Activated CD4-positive, alpha-beta T cell treated with anti-CD3 and anti-CD28 coated beads, Interleukin-2, amount 10 ng/mL, durations not matched to agents 24 days and 14 days (primary cell): ENCODE measurements at places on chromosomes 11 and 22. TPM values are rescaled to one million over a fixed set of nuclear protein-coding genes. Genes with fewer than 3 reads are reported as not detected.

The TMPRSS5 gene
- total RNA-seq, result 1.2 and 2.6 TPM in 2 replicates

The TRPC6 gene
- not detected in 2 replicates for total RNA-seq

The ABCC8 gene
- total RNA-seq, result not detected in 2 replicates

The SLC29A2 gene
- 17.4 and 18.9 TPM in 2 replicates for total RNA-seq

The PLAAT5 gene
- total RNA-seq, result not detected in 2 replicates

The OR5A1 gene
- not detected in 2 replicates for total RNA-seq

- no peak for DNase-seq
Measured at GRCh38 chr11:29306527-29306926, 710.3 kb downstream of the KCNA4 start.

DNA sequence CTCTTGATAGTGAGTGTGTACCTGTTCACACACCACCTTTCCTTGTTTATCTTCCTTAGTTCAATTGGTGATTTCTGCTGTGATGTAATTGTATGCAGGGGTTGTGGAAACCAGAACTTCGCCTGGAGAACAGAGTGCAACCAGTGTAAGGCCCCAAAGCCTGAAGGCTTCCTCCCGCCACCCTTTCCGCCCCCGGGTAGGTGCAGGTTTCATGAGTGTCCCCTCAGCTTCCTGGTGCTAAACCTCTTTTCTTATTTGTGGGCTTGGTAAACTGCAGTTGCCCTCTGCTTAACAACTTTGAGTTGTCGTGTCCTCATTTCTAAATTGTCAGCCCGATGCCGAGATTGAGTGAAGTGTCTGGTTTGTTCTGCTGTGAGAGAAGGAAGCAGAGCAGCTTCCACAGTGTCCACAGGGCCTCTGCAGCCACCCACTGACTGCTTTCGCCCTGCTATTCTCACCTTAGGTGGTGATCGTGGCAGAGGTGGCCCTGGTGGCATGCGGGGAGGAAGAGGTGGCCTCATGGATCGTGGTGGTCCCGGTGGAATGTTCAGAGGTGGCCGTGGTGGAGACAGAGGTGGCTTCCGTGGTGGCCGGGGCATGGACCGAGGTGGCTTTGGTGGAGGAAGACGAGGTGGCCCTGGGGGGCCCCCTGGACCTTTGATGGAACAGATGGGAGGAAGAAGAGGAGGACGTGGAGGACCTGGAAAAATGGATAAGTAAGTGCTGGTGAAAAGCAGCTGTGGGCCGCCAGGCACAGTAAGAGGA is 7.1 kb upstream of the GAS2L1 start:
- DNase-seq, result no peak

GRCh38 chr11:86314636-86315035 is 12.6 kb downstream of the HIKESHI start:
- peak; percentile 32 for DNase-seq

GRCh38 chr11:64371201-64371600 is 12.2 kb downstream of the RPS6KA4 start:
- DNase-seq, result no peak

DNA sequence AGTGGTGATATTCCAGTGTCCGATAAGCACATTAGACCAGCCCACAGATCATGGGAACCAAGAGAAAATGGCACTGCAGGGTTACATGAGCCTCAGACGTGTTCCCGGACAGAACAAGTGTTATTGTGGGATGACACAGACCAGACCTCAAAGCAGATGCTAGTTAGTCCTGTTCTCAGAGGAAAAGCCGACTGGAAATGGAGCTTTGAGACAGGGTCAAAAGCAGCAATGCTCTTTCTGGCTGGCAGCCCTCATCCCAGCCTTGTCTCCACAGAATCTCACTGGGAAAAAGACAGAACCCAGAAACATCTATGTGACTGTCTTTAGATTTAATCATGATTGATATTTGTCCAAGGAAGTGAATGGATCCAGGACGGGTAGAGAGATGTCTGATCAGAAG is 506.8 kb downstream of the INSC start:
- DNase-seq, result no peak

DNA sequence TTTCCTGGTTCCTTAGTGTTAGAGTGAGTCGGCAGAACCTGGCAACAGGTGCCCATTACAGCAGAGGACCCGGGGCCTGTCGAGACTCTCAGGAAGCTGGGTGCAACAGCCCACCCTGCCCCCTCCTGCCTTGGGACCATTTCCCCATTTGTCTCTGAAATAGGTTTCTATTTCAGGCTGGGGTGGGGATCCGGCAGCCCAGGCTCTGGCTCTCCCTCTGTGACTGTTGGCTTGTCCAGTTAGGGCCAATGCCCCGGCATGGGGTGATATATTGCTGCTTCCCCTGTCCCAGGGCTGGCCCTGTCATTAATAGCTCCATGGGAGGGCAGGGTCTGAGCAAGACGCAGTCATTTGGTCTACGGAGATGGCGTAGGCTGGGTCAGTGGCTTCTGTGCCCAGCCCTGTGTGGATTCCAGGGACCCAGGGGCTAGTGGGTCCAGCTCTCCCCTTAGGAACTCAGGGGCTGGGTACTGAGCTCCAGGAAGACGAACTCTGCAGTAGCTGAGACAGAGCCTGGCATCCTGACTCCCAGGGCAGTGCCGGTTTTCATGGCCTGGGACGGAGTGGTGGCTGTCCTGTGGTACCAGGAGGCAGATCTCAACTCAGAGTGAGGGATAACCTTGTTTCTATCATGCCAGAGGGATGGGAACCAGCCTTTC is 2.7 kb downstream of the P2RY6 start:
- no peak for DNase-seq

DNA sequence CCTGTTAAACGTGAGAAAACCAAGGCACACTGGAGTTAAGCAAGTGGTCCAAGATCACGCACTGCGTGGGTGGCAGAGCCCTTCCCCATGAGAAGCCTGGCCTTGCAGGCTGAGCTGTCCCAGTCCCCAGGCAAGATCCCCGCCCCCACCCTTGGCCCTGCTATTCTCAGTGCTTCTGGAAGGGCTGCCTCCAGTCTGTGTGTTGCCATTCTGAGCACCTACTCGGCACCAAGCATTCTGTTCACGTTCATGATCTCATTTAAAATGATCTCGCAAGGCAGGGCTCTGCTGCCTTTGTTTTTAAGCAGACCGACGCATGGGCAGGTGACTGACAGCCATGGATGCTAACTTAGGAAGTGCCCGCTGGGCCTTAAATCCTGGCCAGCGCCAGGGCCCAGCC is 62.8 kb downstream of the PHF21B start:
- DNase-seq, result no peak

- no peak for DNase-seq
Measured at GRCh38 chr22:46547179-46547882, 9.9 kb upstream of the CELSR1 start.

GRCh38 chr22:39408173-39408572 is 8.6 kb downstream of the TAB1 start:
- DNase-seq, result no peak

DNA sequence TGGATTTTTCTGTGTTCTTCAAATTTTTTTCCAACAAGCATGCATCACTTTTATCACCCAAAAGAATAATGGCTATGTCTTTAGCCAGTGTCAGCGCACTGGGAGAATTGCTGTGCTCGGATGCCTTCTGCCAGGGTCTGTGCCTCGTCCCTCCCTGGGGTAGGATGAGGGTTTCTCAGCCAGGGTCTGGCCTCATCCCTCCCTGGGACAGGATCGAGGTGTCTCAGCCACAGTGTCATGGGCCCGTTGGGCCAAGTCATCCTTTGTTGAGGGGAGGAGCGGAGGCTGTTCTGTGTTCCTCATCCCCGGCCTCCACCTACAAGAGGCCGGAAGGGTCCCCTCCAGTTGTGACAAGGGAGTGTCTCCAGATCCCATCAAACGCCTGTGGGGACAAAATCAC is 22.7 kb downstream of the LINC01488 start:
- DNase-seq, result no peak

GRCh38 chr11:93513772-93514171 is 29.4 kb downstream of the SMCO4 start:
- no peak for DNase-seq

DNA sequence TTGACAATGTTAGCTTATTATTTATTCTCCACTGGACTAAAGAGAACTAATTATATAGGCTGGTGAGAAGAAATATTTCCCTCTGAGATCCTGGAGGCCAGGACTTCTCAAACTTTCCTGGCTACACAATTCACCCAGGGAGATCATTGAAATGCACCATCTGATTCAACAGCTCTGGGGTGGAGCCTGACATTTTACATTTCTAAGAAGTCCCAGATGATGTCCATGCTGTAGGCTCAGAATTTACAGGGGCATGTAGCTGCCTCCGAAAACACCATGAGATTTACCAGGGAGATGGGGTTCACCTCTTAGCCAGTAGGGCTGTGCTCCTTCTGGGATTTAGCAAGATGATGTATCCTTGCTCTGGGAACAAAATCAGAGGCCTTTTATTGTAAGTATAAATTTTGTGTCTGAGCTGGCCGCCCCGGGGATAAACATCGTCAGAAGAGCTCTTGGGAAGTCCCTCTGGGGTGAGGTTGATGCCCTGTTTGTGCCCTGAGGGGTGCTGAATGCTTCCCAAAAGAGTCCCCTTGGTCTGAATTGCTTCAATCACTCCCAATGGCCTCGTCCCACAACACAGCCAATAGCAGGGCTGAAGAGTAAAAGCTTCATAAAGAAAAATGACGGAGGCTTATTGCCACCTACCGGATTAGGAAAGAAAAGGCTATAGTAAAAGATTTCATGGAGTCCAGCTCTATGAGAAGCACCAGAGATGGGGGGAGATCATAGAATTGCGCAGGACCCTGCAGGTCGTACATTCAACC is 33.4 kb upstream of the API5 start:
- DNase-seq, result no peak

- DNase-seq, result peak; percentile 86
Measured at GRCh38 chr11:19071255-19071654, 10.7 kb upstream of the MRGPRX2 start.

DNA sequence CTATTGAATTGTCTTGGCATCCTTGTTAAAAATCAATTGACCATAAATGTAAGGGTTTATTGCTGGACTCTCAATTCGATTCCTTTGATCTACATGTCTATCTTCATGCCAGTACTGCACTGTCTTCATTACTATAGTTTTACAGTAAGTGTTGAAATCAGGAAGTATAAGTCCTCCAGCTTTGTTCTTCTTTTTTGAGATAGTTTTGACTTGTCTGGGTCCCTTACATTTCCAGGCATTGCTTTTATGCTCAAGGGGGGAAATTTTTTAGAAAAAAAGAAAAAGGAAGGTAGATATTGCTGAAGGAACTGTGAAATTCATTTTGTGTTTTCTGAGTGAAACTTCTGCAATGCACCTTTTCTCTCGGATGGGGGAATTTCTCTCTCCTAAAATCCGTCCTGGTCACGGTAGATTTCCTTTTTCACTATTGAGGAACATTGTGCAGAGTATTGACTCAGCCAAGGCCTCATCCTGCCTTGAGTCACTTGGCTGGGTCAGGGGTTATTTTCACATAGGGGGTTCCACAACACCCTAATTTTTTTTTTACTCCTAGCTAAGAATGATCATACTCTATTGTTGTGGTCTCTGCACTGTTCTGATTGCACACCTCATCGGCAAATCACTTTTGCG is 2.8 kb upstream of the ACER3 start:
- DNase-seq, result no peak

DNA sequence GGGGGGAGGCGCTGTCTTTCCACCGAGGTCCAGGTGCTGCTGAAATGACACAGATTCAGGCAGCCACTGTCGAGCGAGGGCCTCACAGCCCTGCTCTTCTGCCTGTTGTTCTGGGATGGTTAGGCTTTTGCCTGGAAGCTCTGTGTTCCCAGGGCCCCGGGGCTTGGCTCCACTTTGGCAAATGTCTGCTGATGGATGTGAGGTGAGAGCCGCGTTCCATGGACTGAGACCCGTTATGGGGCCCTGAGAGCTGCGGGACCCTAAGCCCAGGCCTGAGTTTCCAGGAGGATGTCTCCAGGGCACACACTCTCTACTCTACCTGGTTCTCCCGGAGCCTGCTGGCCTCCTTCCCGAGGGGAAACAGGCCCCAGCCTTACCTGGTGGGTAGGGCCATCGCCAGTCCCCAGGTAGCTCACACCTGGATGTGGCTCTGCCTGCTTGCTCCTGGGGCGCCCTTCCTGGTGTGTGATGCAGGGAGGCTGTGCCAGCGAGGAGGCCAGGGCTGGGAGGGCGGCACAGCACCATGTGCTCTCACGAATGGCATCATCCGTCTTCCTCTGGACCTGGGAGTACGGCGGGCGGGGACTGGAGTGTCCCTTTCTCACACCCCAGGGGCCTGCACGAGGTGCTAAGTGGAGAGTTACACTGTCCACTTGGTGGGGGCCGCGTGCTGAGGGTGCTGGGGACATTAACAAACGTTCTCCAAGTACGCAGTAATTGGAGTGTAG is 435.5 kb downstream of the TBC1D22A start:
- DNase-seq, result no peak

DNA sequence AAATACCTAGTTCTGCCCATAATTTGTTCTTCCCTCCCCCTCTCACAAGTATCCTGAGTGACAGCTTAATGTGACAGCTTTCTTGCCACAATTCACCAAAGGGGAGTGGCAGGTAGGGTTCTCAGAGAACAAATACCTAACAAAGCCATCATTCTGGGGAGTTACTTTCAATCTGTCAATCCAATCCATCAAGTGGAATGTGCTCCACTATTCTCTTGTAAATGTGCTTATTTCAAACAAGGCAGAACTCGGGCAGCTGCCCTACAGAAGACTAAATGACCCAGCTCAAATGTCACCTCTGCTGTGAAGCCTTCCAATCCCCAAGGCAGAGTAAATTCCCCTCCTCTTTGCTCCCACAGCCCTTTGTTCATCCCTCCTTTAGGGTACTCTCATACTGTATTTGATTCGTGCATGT is 27.8 kb downstream of the LGR4 start:
- DNase-seq, result no peak

- no peak for DNase-seq
Measured at GRCh38 chr11:47410370-47411264, 2.2 kb downstream of the SLC39A13 start.

- no peak for DNase-seq
Measured at GRCh38 chr11:34169686-34170085, 64.3 kb downstream of the NAT10 start.

DNA sequence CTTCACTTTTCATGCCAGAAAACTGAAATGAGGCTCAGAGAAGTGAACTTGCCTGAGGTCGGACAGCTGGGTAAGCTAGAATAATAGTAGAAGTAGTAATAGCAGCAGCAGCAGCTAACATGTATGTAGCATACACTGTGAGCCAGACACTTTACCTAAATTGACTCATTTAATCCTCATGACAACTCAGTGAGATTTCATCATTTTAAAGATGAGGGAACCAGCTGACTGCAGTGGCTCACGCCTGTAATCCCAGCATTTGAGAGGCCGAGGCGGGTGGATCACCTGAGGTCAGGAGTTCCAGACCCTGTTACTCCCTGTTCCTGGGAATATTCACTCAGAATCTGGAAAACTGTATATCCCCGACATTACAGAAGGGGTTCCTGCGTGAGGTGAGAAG is 154.5 kb downstream of the DBX1 start:
- DNase-seq, result no peak

DNA sequence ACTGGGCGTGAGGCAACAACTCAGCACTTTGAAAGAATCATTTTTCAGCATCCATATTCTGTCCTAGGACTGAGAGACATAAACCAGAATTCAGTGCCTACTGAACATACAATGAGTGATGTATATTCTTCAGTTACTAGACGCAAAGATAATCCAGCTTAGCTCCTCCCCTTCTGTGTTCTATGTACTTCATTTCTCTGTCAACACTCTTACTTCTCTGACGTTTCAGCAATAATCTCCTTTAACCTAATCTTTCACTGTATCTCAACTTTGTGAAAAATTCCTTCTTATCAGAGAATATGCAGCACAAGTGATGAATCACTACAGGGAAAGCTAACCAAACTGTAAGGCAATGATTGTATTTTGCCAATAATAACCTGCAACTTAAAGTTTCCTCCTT is 2.5 kb upstream of the OR51B5 start:
- DNase-seq, result no peak

GRCh38 chr11:26960281-26960680 is 33.6 kb upstream of the FIBIN start:
- DNase-seq, result no peak
